ENCODE measurements at places on chromosomes 2 and 18.

GRCh38 chr2:172179045-172179701 is 76.5 kb upstream of the DLX2 start:
- DNase-seq = no peak

DNA sequence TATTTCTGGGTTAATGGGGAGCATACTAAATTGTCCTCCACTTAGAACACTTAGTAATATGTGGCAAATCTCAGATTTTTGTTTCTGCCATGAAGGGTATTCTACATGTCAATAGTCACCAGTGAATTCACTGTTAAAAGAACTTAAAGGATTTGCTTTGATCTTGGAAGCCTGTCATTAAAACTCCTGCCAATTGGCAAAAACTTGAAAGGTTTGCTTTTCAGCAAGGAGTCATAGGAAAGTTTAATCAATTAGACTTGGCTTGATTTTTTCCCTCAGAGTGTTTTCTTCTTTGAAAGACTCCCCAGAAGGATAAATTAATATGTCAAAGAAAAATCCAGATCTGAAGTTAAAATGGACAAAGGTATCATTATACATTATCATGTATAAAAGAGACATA is 671.9 kb upstream of the PKDCC start:
- DNase-seq = no peak

GRCh38 chr18:38611036-38611964 is 1045.7 kb upstream of the CELF4 start:
- DNase-seq = peak; percentile 16

DNA sequence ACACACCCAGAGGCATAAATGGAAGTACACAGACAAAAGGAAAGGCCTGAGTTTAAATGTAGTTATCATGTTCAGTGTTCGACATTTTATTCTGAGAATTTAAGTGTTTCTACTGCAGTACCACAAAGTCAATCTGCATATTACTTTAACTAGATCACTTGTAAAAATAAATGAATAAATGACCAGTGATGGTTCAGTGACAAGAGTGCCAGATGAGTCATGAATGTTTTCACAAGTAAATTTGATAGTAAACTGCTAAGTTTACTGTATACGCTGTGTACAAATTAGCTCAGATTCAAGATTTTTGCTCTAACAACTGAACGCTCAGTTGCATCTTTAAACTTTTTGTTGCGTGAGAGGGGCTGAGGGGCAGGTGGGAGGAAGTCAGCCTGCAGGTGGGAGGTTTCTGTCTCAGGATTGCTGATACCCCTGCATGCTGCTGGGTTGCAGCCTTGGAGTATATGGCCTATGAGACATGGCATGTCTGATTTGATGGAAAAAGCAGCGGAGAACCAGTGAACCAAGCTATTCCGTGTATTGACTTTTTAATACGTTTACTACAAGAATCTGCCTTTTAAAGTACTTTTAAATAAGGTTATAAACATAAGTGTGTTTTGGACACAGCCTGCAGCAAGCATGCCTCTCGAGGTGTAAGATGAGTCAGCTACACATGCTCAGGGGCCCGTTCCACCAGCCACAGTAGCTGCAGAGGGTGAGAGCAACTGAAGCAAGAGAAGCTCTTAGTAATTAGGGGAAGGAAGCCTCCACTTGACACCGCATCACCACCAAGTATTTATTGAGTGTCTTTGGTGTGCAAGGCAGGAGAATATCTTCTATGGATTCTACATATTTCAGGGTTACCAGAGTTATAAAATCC is 245.1 kb downstream of the NEDD4L start:
- DNase-seq = no peak

- no peak for DNase-seq
Observed at GRCh38 chr2:67498931-67499330, 101.8 kb downstream of the ETAA1 start.

- no peak for DNase-seq
Observed at GRCh38 chr2:19902216-19902740, 495 bp upstream of the TTC32 start.

- DNase-seq = peak; percentile 63
Observed at GRCh38 chr2:230899786-230900185, 25.3 kb downstream of the GPR55 start.

DNA sequence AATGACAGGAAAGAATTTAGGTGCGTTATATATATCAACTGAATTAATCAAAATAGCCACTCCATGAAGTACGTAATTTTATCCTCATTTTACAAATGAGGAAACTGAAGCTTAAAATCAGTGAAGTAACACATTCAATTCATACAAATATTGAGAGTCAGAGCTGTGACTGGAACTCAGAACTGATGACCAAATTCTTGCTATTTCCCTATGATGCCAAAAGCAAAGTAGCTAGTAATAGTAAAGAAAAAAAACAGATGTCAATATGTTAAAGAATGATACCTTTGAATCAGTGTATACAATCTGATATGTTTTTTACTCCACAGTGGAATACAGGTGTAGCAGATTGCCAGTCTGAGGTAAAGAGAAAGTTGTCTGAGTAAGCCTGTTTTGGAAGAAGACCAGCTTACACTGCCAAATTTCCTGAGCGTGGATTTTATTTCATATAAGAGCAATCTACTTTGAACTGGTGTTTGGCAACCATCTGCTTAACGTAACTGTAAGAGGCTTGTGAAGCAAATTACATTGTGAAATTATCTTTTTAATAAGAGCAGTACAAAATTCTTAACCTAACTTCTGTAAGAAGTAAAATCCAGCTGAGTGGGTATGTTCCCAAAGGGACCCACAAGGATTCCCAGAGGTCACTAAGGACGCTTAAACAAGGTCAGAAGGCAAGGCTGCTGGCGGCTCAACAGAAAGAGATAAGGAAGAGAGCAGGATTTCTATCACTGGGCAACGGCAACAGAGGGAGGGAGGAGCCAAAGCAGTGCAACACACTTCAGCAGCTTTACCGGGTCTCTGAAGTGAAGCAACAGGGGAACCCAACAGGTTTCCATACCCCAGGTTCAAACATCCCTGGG is 85.6 kb downstream of the IKZF2 start:
- DNase-seq = no peak

DNA sequence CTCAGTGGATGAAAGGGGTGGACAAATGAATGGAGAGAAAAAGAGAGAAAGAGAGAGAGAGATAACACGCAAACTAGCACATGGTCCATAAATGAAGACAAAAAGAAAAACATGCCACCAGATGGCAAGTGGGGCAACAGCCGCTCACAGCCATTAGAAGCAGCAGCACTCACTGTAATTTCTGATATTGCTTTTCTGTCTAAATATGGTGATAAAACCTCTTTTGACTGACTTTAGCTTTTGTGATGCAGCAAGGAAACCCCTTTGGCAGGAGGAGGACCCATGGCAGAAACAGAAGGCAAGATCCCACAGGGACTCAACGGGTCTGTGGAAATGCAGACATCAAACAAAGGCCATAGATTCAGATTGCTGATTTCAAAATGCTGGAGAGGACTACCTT is 88.0 kb upstream of the CDH20 start:
- no peak for DNase-seq

GRCh38 chr2:46827274-46828134 is 88.1 kb downstream of the MCFD2 start:
- DNase-seq = no peak

DNA sequence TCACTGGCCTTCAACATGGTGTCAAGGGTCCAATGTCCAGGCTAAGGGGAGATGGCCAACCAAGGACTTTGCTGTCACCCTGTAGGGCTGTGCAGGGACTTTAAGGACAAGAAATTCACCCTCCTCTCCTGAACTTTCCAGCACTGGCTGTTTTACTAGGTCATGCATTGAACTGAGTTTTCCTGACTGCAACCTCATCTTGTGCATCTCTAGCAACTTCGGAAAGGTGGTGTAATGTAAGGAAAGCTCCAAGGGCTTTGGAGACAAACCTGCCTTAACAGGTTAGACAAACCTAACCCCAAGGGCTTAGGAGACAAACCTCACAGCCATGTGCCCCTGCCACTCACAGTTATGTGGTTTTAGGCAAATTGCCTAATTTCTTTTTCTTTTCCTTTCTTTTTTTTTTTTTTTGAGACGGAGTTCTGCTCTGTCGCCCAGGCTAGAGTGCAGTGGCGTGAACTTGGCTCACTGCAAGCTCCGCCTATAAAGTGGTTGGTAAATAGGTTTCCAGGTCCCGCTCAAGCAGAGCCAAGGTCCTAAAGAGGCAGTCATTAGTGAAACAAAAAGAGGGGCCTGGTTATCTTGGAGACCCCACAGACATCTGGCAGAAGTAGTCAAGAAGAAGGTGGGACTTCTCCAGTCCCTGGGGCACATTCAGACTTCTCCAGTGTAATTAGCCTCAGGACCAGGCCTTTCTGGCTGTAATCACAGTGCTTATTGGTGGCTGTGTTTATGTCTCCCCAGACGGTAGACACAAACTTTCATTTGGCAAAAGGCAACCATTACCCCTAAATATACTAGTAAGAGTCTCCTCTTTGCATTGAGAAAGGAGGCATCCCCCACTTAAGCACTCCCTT is 37.6 kb upstream of the PMAIP1 start:
- DNase-seq = no peak
